ENCODE measurements at places on chromosomes 13 and 19.

DNA sequence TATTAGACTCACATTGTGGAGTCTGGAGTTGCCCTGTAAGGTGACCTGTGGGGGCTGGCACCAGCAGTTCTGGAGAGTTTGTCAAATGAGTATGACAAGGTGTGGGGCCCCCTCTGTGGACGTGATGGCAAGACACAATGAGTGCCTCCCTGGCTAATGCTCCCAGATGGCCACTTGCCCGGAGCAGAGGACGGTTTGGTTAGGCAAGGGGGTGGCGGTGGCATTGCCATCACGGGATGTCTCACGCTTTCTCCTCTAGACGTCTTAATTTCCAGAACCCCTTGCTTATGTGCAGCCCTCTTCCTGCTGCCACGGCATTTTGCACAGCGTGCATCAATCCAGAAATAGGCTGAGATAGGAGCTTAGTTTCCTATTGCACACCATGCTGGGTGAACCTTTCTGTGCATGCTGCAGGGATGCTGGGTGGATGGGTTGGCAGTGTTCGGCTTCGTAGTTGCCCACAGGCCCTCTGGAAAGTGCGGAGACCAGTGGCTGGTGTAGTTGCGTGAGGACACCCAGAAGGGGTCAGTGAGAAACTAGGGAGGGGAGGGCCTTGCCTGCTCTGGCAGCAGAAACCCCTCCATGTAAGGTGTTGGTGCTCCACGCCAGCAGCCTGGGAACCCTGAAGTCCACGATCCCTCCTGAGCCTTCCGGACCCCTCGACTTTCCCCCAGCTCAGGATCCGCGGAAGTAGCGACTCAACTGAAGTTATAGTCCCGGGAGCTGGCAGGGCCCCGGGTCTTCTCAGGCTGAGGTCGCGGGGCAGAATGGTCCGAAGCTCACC is 18.1 kb upstream of the LRP3 start:
- no peak for DNase-seq

DNA sequence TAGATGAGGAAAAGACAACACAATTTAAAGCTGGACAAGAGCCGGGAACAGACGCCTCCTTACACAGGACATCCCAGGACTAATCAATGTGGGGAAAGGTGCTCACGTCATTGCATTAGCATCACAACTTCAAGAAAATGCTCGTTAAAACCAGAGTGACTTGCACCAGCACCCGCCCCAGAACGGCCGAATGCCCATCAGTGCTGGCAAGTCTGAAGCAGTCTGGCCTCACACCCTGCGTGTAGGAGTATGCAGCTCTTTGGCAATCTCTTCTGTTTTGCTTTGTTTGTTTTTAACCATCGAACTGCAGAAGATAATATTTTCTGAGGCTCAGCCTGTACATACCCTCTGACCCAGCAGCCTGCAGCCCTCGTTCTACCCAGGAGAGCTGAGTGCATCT is 44.8 kb upstream of the LDLR start:
- no peak for DNase-seq

DNA sequence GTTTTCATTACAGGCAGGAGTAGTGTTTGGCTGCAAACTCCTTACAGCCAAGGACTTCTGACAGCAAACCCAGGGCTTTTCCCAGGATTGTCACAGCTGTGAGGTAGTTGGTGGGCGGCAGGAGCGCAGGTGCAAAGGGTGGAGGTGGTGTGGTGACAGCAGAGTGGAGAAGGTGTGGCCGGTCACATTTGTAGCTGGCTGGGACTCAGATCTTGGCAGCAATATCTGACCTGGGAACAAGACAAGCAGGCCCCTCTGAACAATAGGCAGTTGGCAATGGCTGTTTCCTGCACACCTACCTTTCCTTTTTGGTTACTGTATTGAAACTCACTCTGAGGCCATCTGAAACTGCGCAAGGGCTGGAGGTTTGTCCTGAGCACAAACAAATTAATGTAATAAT is 327.3 kb downstream of the COG6 start:
- no peak for DNase-seq

DNA sequence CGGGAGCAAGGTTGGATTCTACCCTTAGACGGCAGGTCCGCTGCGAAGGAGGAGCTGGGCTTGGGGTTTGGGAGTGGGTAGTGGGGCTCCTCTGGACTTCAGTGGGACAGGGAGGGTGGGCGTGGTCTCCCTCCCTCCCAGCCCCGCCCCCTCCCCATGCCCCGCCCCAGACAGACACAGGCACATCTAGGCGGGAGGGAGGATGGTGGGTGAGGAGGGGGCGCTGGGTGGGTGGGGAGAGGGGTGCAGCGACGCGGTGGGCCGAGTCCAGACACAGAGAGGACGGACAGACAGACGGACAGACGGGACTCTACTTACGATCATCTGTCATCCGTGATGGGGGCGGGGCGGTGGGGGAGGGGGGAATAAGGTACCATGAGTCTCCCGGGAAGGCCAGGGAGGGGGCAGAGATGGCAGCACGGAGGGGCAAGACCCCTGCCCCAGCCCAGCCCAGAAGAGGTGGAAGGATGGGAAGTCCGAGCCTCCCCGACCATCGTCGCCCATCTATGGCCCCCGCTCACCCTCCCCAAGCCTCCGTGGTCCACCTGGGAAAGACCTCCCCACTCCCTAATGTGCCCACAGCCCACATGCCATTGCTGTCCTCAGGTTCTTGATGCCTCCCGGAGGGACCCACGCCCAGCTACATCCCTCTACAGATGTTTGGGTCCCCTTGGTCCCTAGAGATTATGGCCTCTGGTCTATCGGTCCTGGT is 64.8 kb downstream of the UNC13A start:
- no peak for DNase-seq

Measured in stimulated activated CD8-positive, alpha-beta memory T cell treated with anti-CD3 and anti-CD28 coated beads, Interleukin-15, amount 100 ng/mL, for 48 hours (primary cell).